Activated CD4-positive, alpha-beta T cell treated with anti-CD3 and anti-CD28 coated beads, Interleukin-2, amount 50 U/mL, for 1 hour (primary cell): ENCODE measurements at places on chromosomes 7 and 10.

GRCh38 chr10:126264102-126265018 is 123.9 kb downstream of the ADAM12 start:
- DNase-seq, result no peak

DNA sequence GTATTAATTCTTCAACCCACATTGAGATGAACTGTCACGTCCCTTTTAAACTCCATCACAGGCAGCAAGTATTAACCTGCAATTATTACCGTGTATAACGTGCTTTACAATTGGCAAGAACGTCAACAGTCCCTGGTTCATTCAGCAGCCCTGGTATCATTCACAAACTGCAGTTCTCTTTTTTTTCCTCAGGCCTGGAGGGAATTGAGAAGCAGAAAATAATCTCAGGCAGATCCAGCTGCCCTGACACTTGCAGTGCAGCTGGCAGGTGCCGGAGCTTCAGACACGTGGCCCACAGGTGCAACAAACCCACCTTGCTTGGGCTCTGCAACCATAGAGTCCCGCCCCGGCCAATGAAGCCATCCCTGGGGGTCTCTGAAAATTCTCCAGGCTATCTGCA is 137.3 kb downstream of the PLXNA4 start:
- no peak for DNase-seq

DNA sequence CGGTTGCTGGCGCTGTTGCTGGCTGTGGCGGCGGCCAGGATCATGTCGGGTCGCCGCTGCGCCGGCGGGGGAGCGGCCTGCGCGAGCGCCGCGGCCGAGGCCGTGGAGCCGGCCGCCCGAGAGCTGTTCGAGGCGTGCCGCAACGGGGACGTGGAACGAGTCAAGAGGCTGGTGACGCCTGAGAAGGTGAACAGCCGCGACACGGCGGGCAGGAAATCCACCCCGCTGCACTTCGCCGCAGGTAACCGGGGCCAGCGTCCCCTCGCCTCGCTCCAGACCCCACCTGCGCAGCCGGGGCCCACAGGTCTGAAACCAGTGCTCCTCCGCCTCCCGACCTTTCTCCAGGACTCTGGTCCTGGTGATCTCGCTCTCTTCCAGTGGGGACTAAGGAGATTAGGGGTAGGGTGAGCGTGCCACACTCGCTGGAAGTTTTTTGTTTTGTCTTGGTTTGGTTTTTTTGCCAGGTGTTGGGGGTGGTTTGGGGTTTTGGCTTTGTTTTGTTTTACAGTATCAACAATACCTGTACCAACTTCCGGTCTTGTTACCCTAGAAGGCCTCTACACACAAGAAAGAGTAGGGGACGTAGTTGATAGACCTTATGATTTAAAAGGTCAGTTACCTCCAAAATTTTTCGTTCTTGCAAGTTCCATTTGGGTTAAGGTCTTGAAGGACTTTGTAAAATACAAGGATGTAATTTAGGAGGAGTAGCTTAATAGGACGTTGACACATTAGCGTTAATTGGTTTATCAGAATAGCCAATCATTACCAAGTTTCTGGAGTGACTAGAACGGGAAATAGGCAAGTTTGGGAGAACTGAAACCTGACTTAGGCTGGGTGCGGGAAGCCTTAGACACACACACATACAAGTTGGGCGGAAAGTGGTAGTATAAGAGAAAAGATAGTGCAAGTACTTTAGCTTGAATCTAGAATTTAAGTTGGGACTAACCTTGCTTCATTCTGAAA is 704 bp downstream of the TNKS2 start:
- peak; percentile 48 for DNase-seq

- DNase-seq, result no peak
These were observed 55.0 kb downstream of the COL13A1 start for GRCh38 chr10:69856601-69857166.

GRCh38 chr10:24240041-24240751 is 31.3 kb downstream of the KIAA1217 start:
- DNase-seq, result no peak

GRCh38 chr7:52151559-52151958 is 835.0 kb upstream of the COBL start:
- no peak for DNase-seq
